ENCODE measurements at places on chromosomes 7 and 10.

DNA sequence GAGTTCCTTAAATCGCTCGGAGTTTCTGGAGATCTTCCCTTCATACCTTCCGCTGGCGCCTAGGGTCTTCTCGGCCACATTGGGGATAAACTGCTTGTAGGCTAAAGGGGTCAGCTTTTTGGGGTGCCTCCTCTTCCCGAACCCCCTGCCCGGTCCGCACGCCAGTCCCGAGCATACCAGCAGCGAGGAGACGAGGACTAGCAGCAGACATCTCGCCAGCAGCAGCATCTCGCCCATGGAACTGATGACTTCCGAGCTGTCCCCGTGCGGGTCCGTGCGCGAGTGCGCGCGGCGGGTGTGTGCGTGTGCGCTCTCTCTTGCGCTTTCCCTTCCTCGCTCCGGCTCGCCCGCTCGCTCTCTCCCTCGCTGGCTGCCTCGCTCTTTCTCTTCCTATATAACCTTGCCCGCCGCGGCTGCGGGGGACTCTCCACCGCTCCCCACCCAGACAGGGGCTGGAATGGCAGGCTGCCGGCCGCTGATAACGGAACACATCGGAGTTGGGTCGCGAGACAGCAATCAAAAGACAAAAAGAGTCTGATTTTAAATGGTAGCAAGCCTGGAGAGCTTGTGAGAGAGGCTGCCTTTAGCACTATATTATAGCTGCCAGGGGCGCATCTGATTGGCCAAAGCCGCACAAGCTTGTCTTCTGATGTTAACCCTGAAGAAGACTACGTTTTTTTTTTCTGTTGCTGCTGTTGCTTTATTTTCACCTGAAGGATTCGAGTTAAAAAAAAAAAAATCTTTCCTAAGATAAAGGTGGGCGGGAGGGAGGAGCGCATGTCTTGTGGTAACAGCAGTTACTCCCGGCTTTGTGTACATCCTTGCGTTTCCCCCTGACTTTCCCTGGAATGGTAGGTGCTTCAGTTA, at the start of gene SHH:
SHH (minus strand) TSS at position 569 of the 867 bp plus-strand sequence; CDS start at position 228, 341 bp downstream.
- DNase-seq: no peak

DNA sequence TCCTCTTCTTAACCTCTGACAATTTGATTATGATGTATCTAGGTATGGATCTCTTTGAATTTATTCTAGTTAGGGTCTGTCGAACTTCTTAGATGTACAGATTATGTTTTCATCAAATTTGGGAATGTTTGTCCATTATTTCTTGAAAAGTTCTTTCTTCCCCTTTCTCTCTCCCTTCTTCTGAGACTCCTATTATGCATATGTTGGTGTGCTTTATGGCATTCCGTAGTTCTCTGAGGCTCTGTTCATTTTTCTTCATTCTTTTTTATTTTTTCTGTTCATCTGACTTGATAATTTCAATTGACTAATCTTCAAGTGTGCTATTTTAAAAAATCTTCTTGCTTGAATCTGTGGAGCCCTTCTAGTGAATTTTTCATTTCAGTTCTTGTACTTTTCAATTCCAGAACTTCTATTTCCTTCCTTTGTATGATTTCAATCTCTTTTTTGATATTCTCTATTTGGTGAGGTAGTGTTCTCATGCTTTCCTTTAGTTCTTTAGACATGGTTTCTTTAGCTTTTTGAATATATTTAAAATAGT, 79.8 kb downstream of the TMEM270 start:
- DNase-seq: no peak

DNA sequence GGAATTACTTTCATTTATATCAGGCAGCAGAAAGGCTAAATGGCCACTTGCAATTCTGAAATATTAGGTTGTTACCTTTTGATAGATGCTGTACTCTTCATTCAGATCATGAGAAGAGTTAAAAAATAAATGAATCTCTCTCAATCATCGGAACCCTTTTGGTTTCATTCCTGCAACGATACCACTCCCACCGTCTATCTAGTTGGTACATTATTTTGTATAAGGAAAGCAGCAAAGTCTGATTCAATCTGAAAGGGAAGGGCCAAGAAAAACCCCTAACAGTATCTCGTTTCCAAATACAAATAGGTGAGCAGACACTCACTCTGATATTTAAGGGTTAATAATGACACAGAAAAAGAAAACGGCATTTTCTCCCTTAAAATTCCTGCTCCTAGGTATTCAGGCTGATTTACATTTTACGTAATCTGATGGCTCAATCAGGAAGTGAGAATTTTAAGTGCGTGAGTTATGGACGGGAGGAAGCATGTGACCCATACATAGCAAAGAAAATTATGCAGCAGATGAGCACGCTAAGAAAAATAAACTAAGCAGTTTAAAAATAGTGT, 209.4 kb upstream of the KLF14 start:
- peak; percentile 20 for DNase-seq

DNA sequence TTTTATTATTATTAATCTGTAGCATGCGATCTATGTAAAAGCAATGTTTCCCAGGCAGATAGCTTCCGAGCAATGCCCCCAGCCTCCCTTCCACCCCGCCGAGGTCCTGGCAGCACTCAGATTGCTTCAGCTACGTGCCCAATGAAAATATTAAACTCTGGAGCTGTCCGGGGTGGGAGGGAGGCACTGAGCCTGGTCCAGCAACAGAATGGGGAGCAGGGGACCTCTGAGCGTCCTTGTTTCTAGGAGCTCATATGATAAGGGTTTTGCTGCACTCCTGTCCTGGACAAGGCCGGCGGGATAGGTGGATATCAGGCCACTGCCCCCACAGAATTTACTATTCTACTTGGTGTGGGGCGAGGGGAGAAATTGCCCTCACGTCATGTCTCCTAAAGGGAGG, 44.5 kb upstream of the CDK1 start:
- DNase-seq: no peak

DNA sequence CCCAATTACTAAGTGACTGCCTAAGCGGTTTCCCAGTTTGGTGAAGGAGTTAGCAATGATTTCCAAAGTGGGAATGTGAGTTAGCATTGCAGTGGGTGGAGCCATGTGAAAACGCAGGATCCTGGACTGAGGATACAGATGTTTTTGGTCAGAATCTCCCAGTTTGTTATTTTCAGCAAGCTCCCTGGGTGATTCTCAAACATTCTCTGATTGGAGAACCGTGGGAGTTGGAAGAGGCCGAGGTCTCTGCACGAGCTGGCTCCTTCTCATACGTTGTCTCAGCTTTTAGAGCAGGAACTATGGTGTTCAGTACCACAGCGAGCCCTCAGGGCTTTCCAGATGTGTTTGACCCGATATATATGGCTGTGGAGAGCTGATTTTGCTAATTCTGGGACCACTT, 396.5 kb upstream of the NPVF start:
- no peak for DNase-seq

DNA sequence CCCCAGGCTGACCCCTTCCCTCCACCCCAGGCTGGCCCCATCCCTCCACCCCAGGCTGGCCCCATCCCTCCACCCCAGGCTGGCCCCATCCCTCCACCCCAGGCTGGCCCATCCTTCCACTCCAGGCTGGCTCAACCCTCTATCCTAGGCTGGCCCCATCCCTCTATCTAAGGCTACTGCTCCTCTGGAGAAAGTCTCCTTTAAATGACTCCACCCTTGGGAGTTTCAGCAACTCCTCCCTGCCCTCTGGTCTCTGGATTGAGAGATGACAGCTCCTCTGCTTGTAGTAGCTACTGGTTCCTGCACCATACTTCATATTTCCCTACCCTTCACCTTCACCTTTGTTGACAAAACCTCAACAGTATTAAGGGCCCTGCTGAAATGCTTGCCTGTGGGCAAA, 8.5 kb downstream of the PRLHR start:
- DNase-seq: no peak

DNA sequence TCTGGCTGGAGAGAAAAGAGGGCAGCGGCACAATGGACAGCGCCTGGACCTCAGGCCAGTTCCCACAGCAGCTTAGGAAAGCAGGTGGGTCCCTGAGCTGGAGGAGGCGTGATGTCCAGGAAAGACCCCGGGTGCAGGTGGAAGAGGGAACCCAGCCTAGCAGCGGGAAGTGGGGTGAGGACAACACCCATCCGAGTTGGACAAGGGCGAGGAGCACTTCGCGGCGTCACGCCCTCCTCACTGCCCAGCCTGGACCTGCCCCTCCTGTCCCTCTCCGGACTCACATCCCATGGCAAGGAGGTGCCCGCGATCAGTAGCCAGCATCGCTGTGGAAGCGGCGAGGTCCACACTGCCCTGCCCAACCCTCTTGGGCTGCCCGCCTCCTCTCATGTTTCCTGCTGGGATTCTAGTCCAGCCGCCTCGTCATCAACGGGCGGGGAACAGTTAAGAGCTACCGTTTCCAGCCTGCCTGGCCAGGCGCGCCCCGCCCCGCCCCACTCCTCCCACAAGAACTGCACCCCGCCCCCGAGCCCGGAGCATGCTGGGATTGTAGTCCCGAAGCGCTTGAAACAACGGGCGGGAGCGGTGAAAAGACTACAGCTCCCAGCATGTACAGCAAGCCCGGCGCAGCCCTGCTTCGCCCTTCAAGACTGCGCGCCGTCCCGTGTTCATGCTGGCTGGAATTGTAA, 930.6 kb upstream of the ZNF722 start:
- DNase-seq: no peak

DNA sequence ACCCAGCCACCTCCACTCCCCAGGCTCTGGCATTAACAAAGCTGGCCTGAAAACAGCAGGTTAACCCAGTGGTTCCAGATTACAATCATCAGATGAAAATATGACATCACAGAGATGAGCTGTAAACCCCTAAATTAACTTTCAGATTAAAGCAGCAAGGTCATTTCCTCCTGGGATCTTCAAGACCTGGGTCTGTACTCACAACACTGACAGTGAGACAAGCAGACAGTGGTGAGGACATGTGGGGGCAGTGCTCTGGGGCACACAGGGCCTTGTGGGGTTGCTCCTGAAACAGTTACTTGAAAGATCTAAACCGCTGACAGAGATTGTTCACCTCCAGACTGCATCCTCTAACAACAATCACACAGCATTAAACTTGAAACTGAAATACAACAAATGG, 134.1 kb downstream of the ZNF438 start:
- DNase-seq: no peak

GRCh38 chr7:87948371-87948770, 14.3 kb downstream of the ADAM22 start:
- no peak for DNase-seq

- DNase-seq: no peak
Observed at GRCh38 chr7:18520450-18521235, 25.1 kb downstream of the HDAC9 start.

DNA sequence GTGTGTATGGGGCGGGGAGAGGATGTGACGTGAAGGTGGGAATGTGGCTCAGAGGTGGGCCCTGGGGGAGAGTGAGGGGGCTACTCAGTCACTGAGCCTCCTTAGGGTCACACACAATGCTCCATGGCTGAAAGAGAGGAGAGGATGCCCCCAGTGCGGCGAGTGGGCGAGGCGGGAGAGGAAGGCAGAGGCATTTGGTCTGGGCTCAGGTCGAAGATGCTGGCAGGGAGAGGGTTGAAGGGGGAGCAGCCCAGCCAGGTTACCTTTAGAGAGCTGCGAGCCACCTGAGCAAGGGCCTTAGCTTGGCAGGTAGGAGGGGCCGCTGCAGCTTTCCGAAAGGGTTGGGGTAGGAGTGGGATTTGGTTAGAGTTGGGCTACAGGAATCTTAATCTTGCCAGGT, 4.7 kb upstream of the LOXL4 start:
- DNase-seq: no peak

GRCh38 chr10:86899132-86899531, 58.3 kb downstream of the MMRN2 start:
- no peak for DNase-seq

All from CD4-positive, alpha-beta T cell treated with Interferon gamma for 1 hour (primary cell).